ENCODE measurements at places on chromosomes 16 and 17.

- DNase-seq = no peak
Observed at GRCh38 chr17:7312432-7313087, 2.6 kb downstream of the GPS2 start.

DNA sequence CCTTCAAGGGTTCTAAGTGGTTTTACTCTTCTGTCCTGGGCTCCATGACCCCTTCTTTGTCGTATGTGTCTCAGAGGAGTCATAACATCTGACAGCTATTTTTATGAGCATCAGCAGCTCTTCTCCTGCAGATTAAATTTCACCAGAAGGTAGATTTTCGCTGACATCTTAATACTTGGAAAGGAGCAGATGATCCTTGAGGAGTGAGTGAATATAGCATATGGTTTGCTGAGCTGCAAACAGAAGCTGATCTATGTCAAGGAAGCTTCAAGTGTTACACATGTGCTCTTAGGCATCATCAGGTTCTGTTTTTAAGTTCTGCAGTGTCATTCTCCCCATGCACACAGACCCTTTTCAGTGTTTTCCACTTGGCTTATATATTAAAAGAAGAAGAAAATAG, 49.2 kb upstream of the MYH2 start:
- DNase-seq = no peak

GRCh38 chr17:528253-528652, 175.6 kb upstream of the RPH3AL start:
- DNase-seq = no peak

DNA sequence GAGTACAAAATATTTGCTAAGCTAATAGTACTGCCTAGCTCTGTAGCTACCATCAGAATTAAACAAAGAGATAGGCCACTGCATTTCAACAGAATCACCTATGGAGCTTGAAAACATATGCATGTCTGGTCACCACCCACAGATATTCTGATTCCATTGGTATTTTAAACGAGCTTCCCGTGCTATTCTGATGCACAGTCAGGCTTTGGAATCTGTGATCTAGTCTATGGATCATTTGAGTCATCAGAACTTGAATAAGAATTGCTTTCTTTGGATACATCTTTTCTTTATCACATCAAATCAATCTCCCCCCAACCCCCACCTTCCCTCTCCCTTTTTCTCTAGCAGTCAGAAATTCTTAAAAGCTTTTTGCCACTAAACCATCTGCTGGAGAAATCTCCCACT, 124.7 kb downstream of the NPIPB5 start:
- DNase-seq = no peak

GRCh38 chr17:19659366-19660177, 11.0 kb downstream of the ALDH3A2 start:
- DNase-seq = no peak

DNA sequence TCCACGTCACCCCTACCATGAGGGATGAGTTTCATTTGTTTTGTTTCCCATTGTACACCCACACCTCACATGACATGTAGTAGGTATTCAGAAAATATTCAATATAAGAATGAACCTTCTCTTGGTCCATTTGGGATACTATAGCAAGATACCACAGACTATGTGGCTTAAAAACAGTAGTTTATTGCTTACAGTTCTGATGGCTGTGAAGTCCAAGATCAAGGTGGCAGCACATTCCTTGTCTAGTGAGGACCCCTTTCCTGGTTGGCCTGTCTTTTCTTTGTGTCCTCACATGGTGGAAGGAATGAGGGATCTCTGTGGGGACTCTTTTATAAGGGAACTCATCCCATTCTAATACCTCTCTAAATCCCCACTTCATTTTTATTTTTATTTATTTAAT, 36.2 kb upstream of the CRYM start:
- no peak for DNase-seq

GRCh38 chr16:81556715-81557284, 112.2 kb downstream of the CMIP start:
- DNase-seq = no peak

DNA sequence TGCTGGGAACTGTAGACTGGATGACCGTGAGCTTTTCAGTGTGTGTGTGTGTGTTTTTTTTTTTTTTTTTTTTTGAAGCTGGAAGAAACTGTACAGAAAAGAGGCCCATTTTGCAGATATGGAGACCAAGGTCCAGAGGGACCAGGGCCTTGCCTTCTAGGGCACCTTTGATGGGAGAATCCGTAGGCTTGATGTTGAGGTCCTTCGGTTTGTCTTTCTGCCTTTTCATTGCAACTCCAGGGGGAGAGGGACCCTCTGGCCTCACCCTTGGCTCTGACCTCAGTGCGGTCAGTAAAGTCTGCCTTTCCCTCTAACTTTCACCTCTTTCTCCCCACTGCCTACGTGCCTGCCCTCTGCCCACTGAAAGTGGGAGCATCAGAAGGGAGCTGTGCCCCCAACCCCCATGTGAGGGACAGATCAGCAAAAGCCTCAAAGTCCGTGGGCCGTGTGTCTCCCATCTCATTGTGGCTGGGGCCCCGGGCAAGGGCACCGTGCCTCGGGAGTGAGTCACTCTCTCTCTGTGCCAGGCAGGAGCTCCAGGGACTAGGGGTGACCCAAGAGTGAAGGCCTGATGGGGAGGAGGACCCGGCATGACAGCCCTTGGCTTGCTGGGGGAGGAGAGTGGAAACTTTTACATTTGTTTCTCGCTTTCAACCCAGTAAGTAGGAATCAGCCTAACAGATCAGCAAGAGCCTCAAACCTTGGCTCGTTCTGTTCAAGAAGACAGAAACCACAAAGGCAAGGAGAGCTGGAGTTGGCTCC, 123.6 kb downstream of the CMIP start:
- DNase-seq = peak; percentile 78

- DNase-seq = no peak
Observed at GRCh38 chr16:46793841-46794240, 37.1 kb downstream of the C16orf87 start.

DNA sequence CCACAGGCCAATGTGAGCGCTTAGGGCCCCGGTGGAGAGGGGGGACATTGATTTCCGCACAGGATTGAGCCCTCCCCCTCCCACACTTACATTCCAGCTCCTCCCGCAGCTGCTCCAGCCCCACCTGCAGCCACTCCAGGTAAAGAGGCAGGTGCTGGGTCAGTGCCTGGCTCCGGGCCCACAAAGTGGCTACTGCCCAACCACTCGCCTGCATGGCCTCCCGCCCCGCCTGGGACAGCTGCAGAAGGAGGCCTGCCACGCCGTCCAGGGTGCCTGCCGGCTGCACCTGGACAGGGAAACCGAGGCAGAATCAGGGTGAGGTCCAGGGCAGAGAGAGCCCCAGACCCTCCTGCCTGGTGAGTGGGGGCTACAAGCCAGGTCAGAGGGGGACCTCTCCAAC, 46.3 kb downstream of the RMI2 start:
- DNase-seq = no peak

GRCh38 chr17:37047631-37048104, 98.9 kb downstream of the AATF start:
- DNase-seq = peak; percentile 90

GRCh38 chr16:81535679-81536360, 91.2 kb downstream of the CMIP start:
- no peak for DNase-seq

DNA sequence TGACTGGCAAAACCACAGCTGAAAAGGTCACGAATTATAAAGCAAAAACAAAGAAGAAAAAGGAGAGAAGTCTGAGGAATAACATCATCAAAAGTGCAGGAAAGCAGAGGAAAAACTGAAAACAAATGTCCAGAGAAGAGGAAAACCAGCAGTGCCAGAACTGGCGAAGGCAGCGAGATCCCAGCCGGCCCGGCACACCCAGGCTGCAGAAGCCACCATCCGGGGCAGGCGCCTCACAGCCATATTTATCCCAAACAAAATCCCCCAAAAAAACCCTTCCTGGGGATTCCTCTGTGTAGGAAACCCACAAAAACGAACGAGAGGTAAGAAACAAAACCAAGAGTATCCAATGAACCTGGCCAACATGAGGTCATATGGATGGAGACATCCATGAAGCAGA, 10.6 kb downstream of the ZCCHC14 start:
- no peak for DNase-seq

DNA sequence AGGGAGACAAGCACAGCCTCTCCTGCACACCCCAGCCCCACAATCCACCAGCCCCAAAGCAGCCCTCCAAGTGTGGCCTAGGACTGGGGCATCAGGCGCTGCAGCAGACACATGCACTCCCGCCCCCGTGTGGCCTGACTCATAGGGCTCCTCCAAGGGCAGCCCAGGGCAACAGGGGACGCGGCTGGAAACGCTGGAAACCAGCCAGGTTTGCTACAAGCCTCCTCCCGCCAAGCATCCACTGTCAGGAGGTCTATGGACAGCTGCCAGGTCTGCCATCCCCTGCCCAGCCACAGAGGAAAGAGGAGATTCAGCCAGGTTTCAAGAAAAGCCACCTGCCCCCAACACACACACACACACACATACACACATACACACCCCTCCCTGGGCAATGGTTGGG, 25.8 kb downstream of the SRCIN1 start:
- DNase-seq = peak; percentile 59

DNA sequence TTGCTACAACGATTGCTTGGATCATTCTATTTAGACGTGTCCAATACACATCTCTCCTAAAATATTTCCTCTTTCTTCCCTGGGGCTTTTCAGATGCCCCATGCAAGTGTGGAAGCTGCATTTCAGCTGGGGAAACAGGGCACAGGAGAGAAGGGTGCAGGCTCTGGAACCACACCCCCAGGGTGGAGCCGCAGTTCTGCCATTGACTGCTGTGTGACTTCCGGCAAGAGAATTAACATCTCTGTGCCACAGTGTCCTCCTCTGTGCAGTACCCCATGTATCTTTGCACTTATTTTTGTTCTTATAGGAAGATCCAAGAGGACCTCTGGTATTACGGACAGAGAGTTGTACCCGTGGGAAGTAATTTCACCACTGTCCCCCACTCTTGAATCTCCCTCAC, 405.3 kb upstream of the EEF2KMT start:
- no peak for DNase-seq

DNA sequence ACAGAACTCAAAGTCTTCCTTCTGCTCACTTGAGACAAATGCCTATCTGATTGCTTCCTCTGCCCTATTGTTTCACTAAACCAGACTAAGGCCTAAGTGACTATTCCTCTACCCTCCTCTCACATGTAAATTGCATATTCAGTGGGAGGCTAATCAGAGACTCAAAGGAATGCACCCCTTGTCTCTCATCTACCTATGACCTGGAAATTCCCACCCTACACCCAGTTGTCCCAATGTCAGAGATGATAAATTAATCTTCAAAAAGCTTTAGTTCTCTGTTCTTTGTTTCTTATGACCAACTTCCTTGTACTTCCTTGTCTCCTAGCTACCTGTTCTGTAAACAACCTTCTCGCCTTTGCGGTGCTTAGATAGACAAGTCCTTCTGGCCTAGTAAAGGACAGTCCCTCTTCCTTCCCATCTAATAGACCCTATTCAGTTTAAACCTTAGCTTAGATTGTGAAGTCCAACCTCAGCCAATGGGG, 76.0 kb downstream of the EMP2 start:
- no peak for DNase-seq

DNA sequence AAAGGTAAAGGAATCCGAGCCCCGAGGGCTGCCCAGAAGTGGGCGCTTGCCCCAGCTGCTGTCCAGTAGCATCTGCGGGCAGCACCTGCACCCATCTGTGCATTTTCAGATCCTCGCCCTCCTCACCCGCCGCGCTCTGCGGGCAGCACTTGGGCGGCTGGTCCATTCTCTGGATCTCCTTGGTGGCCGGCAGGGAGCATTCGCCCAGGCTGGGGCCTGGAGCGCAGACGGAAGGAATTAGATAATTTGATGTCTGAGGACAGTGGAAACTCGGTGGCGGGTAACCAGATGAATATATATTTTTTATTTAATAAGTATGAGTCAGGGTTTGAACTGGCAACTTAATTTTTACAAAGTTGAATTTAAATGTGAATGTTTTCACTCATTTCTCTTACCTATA, 88.5 kb downstream of the NPIPB11 start:
- no peak for DNase-seq
